ENCODE measurements at places on chromosomes 7 and 10. TPM values are rescaled to one million over a fixed set of nuclear protein-coding genes. Genes with fewer than 3 reads are reported as not detected.

GRCh38 chr7:84372712-84373111 is 178.1 kb upstream of the SEMA3A start:
- no peaks in the 10 kb centered on the region for H3K27me3 ChIP-seq
- no peak for DNase-seq
- no peaks in the 10 kb centered on the region for H3K36me3 ChIP-seq

Gene RASSF4
- total RNA-seq = 1.5 TPM

GRCh38 chr10:70355051-70356021 is 27.1 kb downstream of the LRRC20 start:
- H3K27ac ChIP-seq = peak overlapping the region; percentile 67
- no peak for DNase-seq
- peak overlapping the region; percentile 75 for H3K4me3 ChIP-seq

DNA sequence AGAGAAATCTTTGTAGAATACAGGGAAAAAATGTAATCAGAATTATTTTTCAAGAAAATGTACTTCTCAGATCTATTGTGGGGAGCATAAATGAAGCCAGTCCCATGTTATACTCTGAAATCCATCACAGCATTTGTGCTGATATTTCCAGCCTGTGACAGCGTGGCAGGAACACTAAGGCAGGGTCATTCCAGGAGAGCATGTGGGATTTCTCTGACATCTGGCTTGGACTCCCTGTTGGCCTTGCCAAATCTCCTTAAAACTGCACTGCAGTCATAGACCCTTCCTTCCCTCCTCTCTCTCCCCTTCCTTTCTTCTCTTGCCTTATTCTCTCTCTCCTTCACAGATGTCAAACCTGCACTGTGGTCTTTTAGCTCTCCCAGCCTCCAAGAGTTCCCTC is 6.5 kb upstream of the TSPAN13 start:
- H3K27me3 ChIP-seq = peaks cover 28% of the 10 kb centered on the region
- no peak overlapping the region for H3K4me3 ChIP-seq
- DNase-seq = no peak
- H3K27ac ChIP-seq = no peak overlapping the region
- no peaks in the 10 kb centered on the region for H3K36me3 ChIP-seq
- H3K4me1 ChIP-seq = no peaks in the 10 kb centered on the region

DNA sequence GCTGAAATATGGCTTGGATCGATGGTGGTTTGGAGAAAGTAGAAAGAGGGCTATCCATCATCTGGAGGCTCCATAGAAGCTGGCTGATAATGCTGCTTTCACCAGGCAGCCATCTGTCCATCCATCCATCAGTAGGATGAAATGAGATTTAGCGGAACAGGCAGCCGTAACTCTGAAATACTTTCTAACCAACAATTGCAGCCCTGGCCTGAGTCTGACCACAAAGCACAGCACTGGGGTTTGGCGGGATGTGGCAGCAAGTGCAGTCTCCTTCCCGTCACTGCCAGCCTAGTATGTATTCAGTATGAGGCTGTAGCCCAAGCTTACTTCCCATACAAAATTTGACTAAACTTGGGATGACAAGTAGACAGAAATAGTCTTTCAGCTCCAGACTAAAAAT is 38.0 kb downstream of the R3HCC1L start:
- peaks cover 38% of the 10 kb centered on the region for H3K4me1 ChIP-seq
- H3K36me3 ChIP-seq = peaks cover 3% of the 10 kb centered on the region
- DNase-seq = no peak

- H3K4me3 ChIP-seq = no peak overlapping the region
- H3K27ac ChIP-seq = peak overlapping the region; percentile 27
- DNase-seq = no peak
- no peaks in the 10 kb centered on the region for H3K36me3 ChIP-seq
- H3K27me3 ChIP-seq = no peaks in the 10 kb centered on the region
Observed at GRCh38 chr7:18638594-18639452, 143.3 kb downstream of the HDAC9 start.

DNA sequence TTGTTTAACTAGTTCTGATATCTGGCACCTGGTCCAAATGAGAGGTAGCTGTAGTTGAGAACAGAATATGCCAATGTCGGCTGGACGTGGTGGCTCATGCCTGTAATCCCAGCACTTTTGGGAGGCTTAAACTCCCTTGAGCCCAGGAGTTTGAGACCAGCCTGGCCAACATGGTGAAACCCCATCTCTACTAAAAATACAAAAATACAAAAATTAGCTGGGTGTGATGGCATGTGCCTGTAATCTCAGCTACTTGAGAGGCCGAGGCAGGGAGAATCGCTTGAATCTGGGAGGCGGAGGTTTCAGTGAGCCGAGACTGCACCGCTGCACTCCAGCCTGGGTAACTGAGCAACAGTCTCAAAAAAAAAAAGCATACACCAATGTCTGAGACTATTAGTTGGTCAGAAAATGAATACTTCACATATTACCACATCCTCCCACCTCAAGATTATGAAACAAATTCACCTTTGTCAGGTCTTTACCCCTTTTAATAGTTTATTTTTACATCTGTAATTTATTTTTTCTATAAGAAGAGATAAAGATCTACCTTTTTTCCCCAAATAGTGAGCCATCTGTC is 38.8 kb downstream of the EPC1 start:
- no peaks in the 10 kb centered on the region for H3K27me3 ChIP-seq
- peaks cover 49% of the 10 kb centered on the region for H3K4me1 ChIP-seq
- peak overlapping the region; percentile 90 for H3K27ac ChIP-seq
- peak overlapping the region; percentile 75 for H3K4me3 ChIP-seq

Data from T-helper 17 cell (primary cell).